ENCODE measurements at places on chromosomes 6 and 20.

GRCh38 chr6:34381081-34381480 is 11.4 kb downstream of the NUDT3 start:
- no peak for DNase-seq

GRCh38 chr6:111625461-111626391 is 20.0 kb upstream of the TRAF3IP2 start:
- peak; percentile 58 for DNase-seq

GRCh38 chr20:6711951-6712649 is 55.4 kb upstream of the BMP2 start:
- DNase-seq = no peak

GRCh38 chr20:63319164-63320040 is 26.4 kb downstream of the COL20A1 start:
- DNase-seq = no peak

GRCh38 chr6:48423640-48424365 is 312.8 kb upstream of the PTCHD4 start:
- DNase-seq = no peak

- no peak for DNase-seq
Observed at GRCh38 chr20:32191422-32191821, 16.1 kb downstream of the PLAGL2 start.

GRCh38 chr6:72720464-72720863 is 98.6 kb downstream of the KCNQ5 start:
- peak; percentile 30 for DNase-seq

GRCh38 chr6:70622461-70622860 is 45.2 kb upstream of the SMAP1 start:
- DNase-seq = no peak

DNA sequence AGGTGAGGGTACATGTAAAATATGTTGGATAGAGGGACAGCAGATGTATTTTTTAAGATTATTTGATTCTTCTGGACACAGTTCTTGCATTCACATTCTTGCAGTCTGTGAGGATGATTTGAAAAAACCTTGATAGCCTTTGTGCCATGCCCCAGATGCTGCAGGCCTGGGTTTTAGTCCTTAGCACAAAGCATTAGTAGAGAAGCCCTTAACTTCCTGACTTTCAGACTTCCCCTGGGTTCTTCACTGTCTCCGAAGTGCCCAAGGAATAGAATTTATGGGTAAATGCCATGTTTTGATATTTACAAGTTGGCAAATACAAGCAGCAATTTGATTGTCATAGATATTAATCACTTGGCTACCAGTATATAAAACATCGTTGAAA is 67.6 kb upstream of the SUPT3H start:
- no peak for DNase-seq

GRCh38 chr20:43844778-43845614 is 69.7 kb upstream of the TOX2 start:
- DNase-seq = peak; percentile 96

GRCh38 chr6:44779130-44779826 is 391.8 kb downstream of the CDC5L start:
- no peak for DNase-seq

- no peak for DNase-seq
Observed at GRCh38 chr20:42197599-42197998, 579.4 kb upstream of the CHD6 start.

DNA sequence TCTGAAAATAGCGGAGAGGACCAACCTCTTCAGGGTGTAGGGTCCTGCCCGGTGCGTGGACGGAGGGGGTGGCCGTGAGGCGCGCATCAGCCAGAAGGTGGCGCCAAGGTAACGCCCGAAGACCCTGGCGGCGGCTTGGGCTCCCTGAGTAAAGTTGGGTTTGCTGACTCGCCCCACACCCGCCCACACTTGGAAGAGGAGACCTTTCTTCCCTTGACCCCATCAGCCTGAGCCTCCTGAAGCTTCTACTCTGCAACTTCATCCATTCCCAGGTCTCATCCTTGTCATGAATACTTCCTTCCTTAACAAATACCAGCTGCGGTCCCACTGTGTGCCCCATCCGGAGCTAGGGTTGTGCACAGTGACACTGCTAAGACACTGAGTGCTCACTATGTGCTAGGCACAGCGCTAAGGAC is 14.6 kb downstream of the CD40 start:
- peak; percentile 36 for DNase-seq

GRCh38 chr6:146595972-146596731 is 2.6 kb upstream of the ADGB start:
- no peak for DNase-seq

DNA sequence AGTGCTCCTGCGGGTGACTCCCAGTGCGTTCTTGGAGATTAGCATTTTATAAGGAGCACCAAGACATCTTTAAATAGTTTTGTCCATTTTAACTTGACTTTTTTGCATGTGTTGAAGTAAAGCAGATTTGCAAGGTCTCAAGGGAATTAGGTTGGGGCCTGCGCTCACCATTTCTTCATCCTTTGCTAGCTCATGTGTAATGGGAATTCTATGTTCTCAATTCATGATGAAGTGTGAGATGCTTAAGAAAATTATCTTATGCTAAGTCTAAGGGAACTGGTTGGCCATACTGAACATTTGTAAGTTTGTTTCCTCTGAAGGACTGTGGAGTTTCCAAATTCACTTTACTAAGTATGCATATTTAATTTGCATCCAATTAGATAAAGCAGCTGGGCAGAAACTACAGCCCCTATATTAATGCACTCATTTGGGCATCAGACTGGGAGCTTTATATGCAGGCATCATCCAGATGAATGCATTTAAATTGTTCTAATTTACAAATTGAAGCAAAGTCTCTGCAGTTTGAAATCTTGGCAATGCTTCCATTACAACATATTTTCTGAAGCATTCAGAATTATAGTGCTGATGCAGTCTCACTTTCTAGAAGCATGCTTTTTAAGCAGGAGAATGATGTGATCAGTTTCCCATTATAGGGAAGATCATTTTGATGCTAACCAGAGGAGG is 108.3 kb upstream of the AKAP12 start:
- no peak for DNase-seq

- no peak for DNase-seq
Observed at GRCh38 chr20:11591965-11592364, 325.7 kb upstream of the BTBD3 start.

GRCh38 chr6:143673669-143674068 is 4.1 kb upstream of the PHACTR2 start:
- DNase-seq = peak; percentile 86

- DNase-seq = peak; percentile 30
Observed at GRCh38 chr6:157494132-157494710, 113.2 kb downstream of the ZDHHC14 start.

GRCh38 chr20:3733119-3733995 is 872 bp downstream of the HSPA12B start:
- DNase-seq = no peak

GRCh38 chr20:1467355-1468116 is 887 bp upstream of the NSFL1C start:
- no peak for DNase-seq

GRCh38 chr20:10218536-10219451 is at the start of gene SNAP25:
Gene SNAP25 (plus strand): TSS chr20:10218830. CDS start chr20:10275492, 56,662 bp downstream.
- DNase-seq = peak; percentile 58

- DNase-seq = peak; percentile 75
Observed at GRCh38 chr20:36199345-36200257, 36.7 kb upstream of the AAR2 start.

- no peak for DNase-seq
Observed at GRCh38 chr6:134934793-134935485, 15.0 kb downstream of the ALDH8A1 start.

- no peak for DNase-seq
Observed at GRCh38 chr6:18550119-18550518, 163.0 kb downstream of the RNF144B start.

GRCh38 chr6:120876424-120876823 is 457.9 kb downstream of the TBC1D32 start:
- no peak for DNase-seq

Measured in AG10803 (cell line).